ENCODE measurements at places on chromosomes 16 and 17. TPM values are rescaled to one million over a fixed set of nuclear protein-coding genes. Genes with fewer than 3 reads are reported as not detected.

PAFAH1B1 gene
- total RNA-seq: 78.6 TPM

NXN gene
- total RNA-seq: 53.8 TPM

KRTAP2-3 gene
- total RNA-seq: not detected

CHMP1A gene
- 60.9 TPM for total RNA-seq

OR1A1 gene
- not detected for total RNA-seq

ENPP7 gene
- total RNA-seq: not detected

TMEM92 gene
- not detected for total RNA-seq
